NCI-H146 (cell line): ENCODE measurements at places on chromosomes 13 and 19.

DNA sequence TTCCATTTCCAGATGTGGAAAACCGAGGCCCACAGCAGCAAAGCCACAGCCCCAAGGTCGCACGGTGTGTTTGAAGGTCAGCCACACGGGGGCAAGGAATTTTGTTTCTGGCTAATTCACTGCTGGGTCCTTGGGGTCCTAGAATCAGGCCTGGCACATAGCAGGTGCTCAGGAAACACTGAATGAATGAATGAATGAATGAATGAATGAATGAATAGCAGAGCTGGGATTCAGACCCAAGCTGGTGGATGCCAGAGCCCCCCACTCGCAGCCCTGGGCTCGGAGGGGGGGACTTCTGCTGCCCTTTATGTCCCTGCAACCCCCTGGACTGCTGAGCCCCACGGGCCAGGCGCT is 37.0 kb downstream of the ZNRF4 start:
- no peak for DNase-seq

GRCh38 chr19:39754971-39755370 is 17.1 kb upstream of the CLC start:
- no peak for DNase-seq

GRCh38 chr19:47507924-47508553 is 6.8 kb downstream of the NAPA start:
- DNase-seq: no peak

GRCh38 chr19:49200238-49200862 is 42.8 kb downstream of the TRPM4 start:
- DNase-seq: no peak

- DNase-seq: no peak
Observed at GRCh38 chr13:30785191-30785850, 50.0 kb downstream of the ALOX5AP start.

DNA sequence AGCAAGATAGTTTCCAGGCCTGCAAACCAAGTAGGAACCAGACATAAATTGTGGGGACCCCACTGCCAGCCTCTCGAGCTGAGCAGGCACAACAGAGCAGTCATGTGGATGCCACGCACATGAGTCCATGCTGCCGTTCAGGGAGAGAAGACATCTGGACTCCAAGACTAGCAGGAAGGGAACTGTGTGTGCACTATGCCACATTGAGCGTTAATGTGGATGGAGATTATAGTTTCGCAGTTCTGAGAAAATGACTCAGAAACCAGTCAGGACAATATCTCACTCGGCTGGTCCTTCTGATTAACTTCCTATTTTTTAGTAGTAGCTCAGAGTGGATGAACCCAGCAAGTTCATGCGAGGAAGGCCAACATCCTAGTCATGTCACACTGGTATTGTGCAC is 124.9 kb downstream of the CRYL1 start:
- DNase-seq: no peak

DNA sequence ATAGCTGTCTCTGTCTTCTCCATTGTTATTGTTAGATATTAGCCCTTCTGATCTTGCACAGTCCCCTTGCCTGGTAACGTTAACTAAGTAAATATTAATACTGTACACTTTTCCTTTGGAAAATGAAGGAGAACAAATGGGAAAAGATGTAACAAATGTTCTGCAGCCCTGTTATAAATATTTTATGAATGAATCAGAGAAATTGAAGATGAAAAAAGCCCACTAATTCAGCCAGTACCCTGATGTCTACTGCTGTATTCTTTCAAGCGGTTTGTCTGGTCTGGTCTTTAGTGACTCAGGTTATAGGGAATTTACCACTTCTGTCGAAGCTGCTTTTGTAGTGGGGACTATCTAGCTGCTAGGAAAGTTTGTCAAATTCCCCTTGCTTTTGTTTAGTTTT is 121.0 kb downstream of the COG6 start:
- DNase-seq: no peak

GRCh38 chr19:49932731-49933131 is 3.4 kb upstream of the NUP62 start:
- DNase-seq: no peak

- DNase-seq: peak; percentile 23
Observed at GRCh38 chr13:31797154-31797775, 57.9 kb downstream of the RXFP2 start.

- no peak for DNase-seq
Observed at GRCh38 chr19:8641908-8642547, 11.6 kb downstream of the NFILZ start.

GRCh38 chr13:79703772-79704171 is 222.8 kb downstream of the NDFIP2 start:
- DNase-seq: no peak

GRCh38 chr19:51480590-51480989 is 2.3 kb downstream of the CEACAM18 start:
- DNase-seq: no peak

- DNase-seq: no peak
Observed at GRCh38 chr13:27972478-27972820, 3.3 kb upstream of the CDX2 start.

DNA sequence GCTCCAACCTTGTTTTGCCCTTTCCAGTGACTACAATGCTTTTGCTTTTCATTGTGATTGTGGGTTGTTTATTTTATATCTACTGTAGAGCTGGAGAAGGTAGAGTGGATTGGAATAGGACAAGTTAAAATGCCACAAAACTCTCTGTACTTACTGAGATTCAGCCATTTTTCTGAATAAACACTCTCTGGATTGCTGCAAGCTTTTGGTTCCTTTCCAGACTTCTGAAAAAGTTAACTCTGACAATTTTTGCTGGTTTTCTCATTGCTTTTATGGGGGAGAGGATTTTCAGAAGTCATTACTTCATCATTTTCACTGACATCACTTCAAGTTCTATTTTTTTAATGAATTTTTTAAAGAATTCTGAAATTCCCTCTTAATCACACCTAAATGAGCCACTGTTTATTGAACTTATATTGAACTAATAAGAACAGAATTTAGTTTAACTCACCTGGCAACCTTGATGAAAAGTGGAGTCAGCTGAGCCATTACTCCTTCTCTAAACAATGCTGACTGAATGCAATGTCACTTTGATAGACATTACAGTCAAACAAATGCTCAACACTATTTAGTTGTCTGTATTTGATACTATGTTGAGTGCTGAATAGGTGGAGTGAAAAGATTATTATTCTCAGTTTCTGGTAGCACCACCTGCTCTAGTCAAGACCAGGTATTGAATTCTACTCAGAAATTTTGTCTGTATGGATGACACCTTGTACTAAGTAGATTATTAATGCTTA is 303.5 kb downstream of the DLEU7 start:
- no peak for DNase-seq

GRCh38 chr13:59519819-59520218 is 643.9 kb downstream of the DIAPH3 start:
- DNase-seq: no peak

- no peak for DNase-seq
Observed at GRCh38 chr19:52935434-52935833, 12.2 kb upstream of the ZNF888 start.

DNA sequence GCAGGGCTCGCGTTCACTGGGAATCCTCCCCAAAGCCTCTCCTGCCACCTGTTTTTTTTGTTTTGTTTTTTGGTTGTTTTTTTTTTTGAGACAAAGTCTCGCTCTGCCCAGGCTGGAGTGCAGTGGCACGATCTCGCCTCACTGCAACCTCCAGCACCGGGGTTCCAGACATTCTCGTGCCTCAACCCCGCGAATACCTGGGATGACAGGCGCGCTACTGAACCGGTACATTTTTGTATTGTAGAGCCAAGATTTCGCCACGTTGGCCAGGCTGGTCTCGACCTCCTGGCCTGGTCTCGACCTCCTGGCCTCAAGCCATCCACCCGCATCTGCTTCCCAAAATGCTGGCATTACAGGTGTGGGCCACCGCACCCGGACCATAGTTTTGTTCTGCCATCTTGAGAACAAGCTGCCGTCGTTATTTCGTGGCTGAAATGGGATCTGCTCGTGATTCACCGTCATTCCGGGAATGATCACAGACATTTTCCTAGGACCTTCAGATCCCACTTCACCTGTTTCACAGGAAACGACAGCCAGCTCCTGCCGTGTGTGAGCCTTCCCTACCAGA is 46.8 kb downstream of the OXGR1 start:
- no peak for DNase-seq

GRCh38 chr13:81406022-81406421 is 1065.1 kb upstream of the SPRY2 start:
- DNase-seq: no peak

- DNase-seq: no peak
Observed at GRCh38 chr19:44681992-44682790, 10.9 kb downstream of the CEACAM19 start.

DNA sequence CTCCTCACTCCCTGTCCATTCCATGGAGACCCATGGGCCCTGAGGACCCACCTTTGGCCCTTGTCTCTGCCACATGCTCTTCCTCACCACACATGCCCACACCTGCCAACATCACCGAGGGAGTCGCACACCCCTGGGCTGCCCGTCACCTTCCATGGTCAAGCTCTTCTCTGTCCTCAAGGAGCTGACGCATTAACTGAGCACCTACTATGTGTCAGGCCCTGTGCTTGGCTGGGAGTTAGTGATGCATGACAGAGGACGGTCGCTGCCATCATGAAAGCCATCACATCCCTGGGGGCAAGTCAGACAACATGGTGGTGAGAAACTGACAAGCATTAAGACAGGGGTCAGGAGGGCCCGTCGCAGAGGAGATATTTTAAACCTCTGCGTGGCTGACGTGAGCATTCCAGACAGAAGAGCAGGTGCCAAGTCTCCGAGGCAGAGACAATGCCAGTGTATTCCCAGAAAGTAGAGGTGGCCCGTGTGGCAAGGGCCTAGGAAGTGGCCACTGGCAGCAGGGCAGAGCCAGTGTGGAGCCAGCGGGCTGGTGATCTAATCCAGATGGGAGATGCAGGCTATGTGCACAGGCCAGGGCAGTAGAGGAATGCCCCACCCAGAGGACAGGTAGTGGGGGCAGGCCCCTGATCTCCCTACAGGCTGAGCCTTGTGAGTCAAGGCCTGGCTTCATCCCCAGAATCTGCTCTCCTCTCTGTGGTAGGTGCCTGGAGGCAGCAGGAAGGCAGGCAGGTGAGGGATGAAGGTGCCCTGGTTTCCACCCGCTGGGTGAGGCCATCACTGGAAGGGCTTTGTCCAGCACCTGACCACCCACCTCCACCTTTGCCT is 21.2 kb downstream of the ELAVL1 start:
- DNase-seq: no peak

- DNase-seq: no peak
Observed at GRCh38 chr13:110301083-110301482, 5.9 kb downstream of the COL4A1 start.

- DNase-seq: no peak
Observed at GRCh38 chr13:36986462-36987240, 12.5 kb downstream of the ALG5 start.

DNA sequence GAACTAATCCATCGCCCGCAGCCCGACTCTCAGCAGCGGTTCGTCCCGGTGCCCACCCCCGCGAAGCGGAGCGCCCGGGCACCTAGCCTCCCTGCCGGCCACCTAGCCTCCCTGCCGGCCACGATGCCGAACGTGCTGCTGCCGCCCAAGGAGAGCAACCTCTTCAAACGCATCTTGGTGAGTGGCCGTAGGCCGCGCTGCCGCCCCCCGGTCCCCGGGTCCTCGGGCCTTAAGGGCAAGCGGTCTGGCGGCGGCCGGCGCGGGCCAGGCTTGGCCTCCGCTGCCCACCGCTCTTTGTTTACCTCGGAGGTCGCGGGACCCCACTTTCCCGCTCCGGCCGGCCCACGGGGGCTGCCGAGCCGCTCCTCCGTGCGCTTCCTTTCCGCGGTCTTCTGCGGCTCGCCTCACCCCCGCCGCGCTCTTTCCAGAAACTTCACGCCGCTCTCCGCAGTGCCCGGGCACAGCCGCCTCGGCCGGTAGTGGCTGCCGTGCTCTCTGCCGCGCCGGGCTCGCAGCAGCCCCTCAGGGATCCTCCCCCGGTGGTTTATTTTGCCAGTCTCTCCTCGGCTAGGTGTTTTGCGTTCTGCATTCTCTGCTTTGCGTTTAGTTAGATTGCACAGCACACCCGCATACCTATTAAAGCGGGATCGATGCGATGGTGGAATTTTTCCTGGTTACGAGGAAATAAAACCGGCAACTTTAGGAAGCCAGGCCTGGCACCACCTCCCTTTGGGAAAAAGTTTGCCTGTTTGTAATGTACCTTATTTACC is 524 bp downstream of the NAA16 start:
- DNase-seq: peak; percentile 77

- peak; percentile 96 for DNase-seq
Observed at GRCh38 chr19:48539503-48540096, 12.4 kb upstream of the SULT2B1 start.

DNA sequence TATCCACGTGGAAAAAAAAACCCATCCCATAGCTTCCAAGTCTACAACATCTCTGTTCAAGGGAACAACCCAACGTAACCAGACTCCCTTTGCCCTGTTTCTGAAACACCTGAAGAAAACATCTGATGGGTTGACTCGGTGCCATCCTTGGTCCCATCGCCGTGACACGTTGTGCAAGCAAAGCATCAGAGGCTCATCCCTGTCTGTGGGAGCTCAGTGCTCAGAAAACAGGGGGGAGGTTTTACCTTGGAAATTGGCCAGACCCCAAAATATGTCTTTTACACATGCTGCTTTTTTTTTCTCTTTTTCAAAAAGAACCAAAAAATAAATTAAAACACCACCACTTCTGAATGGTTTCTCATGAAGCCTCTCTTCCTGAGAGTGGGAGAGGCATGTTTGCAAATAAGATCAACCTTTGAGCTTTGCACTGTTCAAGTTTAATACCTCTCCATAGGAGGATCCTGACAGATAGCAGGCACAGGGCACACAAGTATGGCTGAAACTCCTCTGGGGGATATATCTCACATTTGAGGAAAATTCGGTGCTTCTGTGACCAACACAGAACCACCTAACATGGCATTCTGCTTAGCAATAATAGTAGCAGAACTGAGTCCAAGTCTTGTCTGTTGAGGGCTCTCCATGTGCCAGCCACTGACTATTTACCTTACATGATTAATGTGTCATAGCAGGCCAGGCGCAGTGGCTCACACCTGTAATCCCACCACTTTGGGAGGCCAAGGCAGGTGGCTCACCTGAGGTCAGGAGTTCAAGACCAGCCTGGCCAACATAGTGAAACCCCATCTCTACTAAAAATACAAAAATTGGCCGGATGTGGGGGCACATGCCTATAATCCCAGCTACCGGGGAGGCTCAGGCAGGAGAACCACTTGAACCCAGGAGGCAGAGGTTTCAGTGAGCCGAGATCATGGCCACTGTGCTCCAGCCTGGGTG is 7.0 kb upstream of the PVR start:
- no peak for DNase-seq
